Naive thymus-derived CD8-positive, alpha-beta T cell (primary cell): ENCODE measurements at places on chromosomes 11 and 22. TPM values are rescaled to one million over a fixed set of nuclear protein-coding genes. Genes with fewer than 3 reads are reported as not detected.

Gene SLC22A8
- not detected for total RNA-seq

- DNase-seq = no peak
Measured at GRCh38 chr11:102001657-102002338, 45.4 kb upstream of the CFAP300 start.

Gene CADM1
- total RNA-seq = not detected

GRCh38 chr11:12075822-12076821, 34.3 kb upstream of the MICAL2 start:
- DNase-seq = no peak

DNA sequence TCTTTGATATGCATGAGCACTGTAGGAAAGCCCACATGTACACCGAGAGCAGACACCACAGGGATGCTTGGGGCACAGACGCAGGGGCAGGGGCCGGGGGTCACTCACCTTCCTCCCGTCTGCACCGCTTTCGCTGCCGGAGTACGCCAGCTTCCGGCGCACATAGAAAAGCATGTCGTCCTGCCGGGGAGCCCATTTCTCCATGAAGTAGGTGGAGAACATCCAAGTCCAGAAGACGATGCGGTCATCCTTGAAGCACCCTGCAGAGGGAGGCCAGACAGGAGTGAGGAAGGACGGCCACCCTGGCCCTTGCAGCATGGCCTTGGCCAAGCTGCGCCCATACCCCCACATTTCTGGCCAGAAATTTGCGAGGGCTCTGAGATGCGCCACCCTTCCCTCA, 28.8 kb downstream of the KIAA0930 start:
- DNase-seq = no peak

Gene LRRC74B
- total RNA-seq = 0.11 TPM

Gene P2RY2
- not detected for total RNA-seq

Gene YAP1
- not detected for total RNA-seq

DNA sequence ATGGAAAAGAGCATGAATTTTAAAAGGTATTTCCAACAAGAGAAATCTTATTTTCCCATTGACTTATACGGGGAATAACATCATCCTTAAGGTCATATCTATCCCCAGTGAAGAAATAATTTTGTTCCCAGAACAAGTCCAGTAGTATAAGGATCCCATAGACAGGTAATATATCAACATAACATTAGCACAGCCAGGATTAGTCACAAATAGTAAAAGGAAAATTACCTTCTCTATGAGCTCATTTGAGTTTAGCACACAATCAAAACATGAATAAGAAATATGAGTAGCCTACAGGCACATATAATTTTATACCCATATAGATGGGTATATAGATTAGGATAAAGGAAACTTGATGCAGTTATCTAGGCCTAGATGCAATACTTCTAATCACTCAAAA, 2.8 kb upstream of the OR52K1 start:
- DNase-seq = no peak

Gene SLC5A1
- not detected for total RNA-seq

GRCh38 chr11:44427432-44427831, 117.5 kb upstream of the ALX4 start:
- no peak for DNase-seq

DNA sequence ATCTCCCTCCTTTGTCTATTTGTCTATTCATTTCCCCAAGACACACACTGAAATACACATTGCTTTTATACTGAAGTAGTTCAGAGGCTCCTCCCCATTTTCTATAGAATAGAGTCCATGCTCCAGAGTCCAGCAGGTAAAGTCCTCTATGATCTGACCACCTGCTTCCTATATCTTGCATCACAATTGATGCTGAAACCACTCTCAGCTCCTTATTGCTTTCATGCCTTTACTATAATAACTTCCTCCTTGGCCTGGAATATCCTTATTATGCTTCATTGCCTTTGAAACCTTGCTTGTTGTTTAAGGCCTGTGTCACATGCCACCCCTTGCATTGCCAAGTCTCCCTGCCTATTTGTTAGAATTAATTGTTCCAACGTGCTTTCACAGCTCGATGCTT, 12.6 kb downstream of the OR6Q1 start:
- DNase-seq = no peak

Gene CREB3L1
- not detected for total RNA-seq

DNA sequence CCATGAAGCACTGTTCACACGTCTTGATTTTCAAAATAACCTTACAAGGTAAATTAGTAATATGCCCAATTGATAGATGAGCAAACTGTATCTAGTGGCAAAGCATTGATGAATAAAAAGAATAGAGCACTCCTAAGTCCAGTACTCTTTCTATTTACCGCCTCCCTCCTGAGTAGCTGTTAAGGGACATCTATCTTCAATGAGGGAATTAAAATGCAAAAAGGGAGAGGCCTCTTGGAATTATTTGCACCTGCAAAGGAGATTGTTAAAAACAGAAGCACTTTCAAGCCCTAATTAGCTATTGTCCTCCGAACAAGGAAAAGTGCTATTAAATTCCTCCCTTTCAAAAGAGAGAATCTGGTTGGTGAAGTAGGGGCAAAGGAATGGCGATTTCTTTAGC, 6.8 kb upstream of the GALNT18 start:
- DNase-seq = no peak

GRCh38 chr11:102234779-102235439, 82.4 kb upstream of the BIRC3 start:
- no peak for DNase-seq

GRCh38 chr11:102955624-102956023, at the start of gene MMP13:
Gene MMP13 (minus strand): TSS chr11:102955732. CDS start chr11:102955705, 27 bp downstream.
- no peak for DNase-seq
